ENCODE measurements at places on chromosomes 4 and X. TPM values are rescaled to one million over a fixed set of nuclear protein-coding genes. Genes with fewer than 3 reads are reported as not detected.

DNA sequence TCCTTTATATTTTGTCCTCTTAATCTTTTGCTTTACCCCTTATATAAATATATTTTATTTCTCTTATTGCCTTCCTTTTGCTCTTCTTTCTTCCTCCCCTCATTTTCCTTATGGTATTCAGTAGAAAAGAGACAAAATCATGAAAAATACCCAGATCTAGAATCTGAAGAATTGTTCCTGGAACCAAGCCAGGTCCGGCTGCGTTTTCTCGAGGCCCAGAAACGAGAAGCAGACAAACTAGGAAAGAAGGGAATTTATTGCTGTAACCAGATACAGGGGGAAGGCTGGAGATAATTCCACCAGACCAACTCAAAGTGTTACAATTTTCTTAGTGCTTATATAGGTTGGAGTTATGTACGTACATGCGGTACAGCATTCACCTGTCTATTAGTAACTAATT lies 328.7 kb downstream of the GABRG1 start:
- DNase-seq, result no peak

- no peak for DNase-seq
Observed at GRCh38 chrX:149284616-149285015, 220.5 kb downstream of the IDS start.

DNA sequence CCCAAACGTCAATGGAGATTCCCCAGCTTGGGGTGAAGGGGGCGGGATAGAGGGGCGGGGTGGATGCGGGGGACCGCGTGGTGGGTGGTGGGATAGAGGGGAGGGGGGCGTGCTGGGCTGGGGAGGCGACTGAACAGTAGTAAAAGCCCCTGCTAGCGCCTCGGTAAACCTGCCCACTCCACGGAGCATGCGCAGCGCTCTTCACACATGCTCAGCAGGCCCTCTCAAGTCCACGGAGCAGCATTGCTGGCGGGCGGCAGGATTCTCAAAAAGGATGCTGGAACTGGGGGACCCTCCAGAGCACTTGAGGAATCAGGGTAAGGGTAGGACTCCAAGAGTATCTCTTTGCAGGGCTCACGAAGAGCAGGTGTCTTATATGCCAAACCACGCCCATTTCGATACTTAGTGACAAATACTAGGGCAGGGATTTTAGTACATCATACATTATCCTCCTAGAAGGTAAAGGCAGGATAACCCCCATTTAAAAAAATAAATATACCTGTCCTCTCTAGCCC lies 378 bp upstream of the RPS6KA6 start:
- DNase-seq, result peak; percentile 23

DNA sequence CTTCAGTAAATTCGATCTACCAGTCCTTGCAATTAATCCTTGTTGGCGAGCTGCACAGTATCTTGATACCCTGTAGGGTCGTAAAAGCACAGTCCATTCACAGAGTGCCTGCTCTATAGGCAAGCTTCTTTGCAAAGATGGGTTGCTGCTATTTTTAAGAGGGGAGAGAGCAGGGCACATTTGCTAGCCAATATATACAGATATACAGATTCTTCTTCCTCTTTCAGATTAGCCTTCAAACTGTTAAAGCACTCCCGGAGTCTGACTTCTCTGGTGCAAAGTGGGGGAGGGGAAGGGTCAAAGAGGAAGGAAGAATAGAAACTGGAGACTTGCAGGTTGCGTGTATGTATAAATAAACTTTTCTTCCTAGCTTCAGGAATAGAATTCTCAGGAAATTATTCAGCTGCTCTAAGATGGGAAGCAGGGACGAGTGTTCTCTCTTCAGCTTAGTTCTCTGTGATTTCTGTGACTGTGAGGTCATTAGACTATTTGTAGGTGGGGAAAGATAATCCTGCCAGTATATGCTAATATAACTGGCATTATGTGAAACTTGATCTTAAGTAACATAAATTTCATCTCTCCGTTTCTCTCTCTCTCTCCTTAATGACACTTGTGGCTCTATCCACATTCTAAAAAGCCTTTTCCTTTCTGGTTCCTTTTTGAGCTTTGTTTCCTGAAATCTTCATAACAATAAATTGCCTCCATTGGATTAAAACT lies at the start of gene CYSLTR1:
Gene CYSLTR1 (minus strand): TSS at position 242 of the 717 bp plus-strand sequence. CDS start 53,865 bp downstream, outside the sequence.
- DNase-seq, result no peak

- no peak for DNase-seq
Observed at GRCh38 chr4:155582041-155582440, 84.6 kb upstream of the GUCY1A1 start.

DNA sequence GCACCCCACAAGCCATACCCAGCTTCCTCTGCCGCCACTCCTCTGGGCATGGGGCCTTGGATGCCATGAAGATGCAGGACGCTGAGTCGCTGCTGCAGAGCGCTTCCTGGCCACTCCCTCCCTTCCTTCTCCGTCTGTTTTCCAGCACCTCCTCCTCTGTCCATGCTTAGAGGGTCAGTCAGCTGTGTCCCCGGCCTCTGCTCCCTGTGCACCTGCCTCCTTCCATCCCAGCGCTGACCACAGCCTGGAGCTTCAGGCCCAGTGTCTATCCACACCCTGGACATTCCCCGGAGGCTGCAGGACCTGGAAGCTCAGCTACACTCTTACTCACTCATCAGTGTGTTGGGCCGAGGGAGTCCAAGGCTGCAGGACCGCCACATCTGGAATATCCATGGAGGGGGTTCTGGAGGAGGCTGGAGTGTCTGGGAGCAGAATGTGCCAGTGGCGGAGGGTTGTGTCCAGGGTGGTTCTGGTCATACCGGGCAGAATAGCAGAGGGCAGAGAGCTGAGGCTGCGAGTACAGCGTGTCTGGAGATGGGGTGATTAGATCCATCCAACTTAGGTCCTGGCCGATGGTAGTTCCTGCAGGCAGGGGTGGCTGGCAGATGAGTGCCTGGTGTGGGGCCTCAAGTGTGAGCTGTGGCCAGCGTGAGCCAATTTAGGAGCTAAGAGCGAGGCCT lies 58.6 kb upstream of the ADRA2C start:
- DNase-seq, result no peak

GRCh38 chr4:99463566-99463965 lies 28.4 kb upstream of the ADH7 start:
- no peak for DNase-seq

DNA sequence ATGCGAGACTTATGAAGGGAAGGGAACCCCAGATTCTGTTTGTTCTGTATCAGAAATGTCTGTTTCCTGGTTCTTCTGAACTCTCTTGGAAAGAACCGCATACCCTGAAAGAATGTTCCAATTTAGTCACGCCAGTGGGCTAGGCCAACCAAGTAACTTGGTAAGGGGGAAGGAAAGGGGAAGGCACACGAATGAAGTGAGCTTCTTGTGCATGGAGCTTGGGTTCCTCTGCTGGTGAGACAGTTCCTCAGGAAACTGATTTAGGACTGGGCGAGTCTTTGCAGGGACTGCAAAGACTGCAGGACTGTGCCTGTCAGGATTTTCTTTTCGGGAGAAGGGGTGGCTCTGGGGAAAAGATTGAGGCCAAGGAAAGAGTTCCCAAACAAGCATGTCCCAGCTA lies 35.6 kb downstream of the FRMPD3 start:
- no peak for DNase-seq

- DNase-seq, result no peak
Observed at GRCh38 chr4:52106191-52106590, 55.1 kb downstream of the SPATA18 start.

Gene SPON2
- total RNA-seq, result 14.2 TPM

Gene PASD1
- not detected for total RNA-seq

Gene CPXCR1
- total RNA-seq, result not detected

Gene CPLX1
- total RNA-seq, result 1.9 TPM

Gene FREM3
- not detected for total RNA-seq
